ENCODE measurements at places on chromosomes 11 and 22.
A peak's percentile ranks its signal among the peaks of the same experiment; 100 is the strongest.

DNA sequence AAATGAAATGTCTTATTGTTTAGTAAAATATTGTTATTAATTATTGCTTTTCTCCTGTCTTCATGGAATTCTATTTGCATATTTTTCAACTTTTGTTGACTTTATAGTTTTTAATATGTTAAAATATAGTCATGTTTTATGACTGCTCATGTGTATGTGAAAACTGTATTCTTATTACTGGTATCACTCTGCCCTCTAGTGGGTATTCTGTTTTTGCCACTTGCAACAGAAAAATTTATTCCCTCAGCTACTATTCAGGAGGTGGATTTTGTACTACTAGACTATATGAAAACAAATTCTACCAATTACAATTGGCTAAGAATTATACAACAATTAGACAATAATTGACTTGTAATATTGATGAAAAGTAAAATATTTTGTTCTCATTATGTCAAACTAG is 45.0 kb downstream of the OR4C6 start:
- H3K27ac ChIP-seq: no peak overlapping the region
- no peaks in the 10 kb centered on the region for H3K27me3 ChIP-seq
- no peaks in the 10 kb centered on the region for H3K36me3 ChIP-seq
- no peak overlapping the region for H3K4me3 ChIP-seq

- H3K4me1 ChIP-seq: peaks cover 2% of the 10 kb centered on the region
- H3K27ac ChIP-seq: no peak overlapping the region
- no peak for DNase-seq
- no peak overlapping the region for H3K4me3 ChIP-seq
- peaks cover 36% of the 10 kb centered on the region for H3K27me3 ChIP-seq
These were observed 12.9 kb upstream of the MUC6 start for GRCh38 chr11:1049431-1049891.

DNA sequence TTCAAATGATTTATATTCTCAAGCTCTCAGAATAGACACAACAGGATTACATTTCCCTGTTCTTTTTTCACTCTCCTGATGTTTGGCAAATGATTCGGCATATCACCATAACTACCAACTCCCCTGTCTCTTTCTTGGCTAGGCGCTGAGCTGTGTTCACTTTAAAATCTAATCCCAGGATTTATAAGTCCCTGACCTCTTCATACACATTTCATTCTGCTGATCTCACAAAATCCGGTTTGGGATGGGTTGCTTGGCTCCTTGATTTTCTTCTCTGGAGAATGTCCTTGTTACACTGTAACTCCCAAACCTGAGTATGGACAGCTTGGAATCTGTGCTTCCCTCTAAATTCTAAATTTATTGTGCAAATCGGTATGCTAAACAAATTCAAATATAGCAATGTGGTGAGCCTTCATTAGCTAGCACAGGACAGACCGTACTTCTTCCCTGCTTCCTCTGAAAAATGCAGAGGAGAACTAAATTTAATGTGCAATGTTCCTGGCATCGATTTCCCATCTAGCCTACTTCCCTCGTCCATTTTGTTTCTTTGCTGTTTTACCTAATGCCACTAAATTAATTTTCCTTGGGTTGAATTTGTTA is 858.5 kb upstream of the FAT3 start:
- H3K4me1 ChIP-seq: no peaks in the 10 kb centered on the region
- no peak overlapping the region for H3K27ac ChIP-seq
- no peak overlapping the region for H3K4me3 ChIP-seq
- H3K36me3 ChIP-seq: no peaks in the 10 kb centered on the region
- H3K27me3 ChIP-seq: no peaks in the 10 kb centered on the region
- DNase-seq: no peak

DNA sequence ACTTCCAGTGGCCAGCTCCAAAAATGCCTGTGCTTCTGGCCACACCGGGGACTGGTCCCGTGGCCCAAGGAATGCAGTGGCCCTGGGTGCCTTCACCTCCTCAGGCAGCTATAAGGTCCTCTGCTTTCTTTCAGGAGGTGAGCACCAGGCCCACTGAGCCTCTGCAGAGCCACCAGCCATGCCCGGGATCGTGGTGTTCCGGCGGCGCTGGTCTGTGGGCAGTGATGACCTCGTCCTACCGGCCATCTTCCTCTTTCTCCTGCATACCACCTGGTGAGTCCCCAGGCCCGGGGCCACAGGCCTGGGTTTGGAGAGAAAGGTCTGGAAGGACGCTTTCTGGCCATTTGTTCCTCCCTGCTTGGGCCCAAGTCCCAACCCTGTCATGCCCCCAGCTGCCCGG is 32.5 kb upstream of the MYRF start:
- DNase-seq: no peak
- H3K4me1 ChIP-seq: no peaks in the 10 kb centered on the region
- no peaks in the 10 kb centered on the region for H3K36me3 ChIP-seq
- H3K27me3 ChIP-seq: peaks cover 17% of the 10 kb centered on the region
- H3K4me3 ChIP-seq: no peak overlapping the region

GRCh38 chr22:41106122-41106968 is 14.0 kb downstream of the EP300 start:
- no peak overlapping the region for H3K27ac ChIP-seq
- no peak for DNase-seq
- H3K36me3 ChIP-seq: peaks cover 24% of the 10 kb centered on the region
- H3K4me3 ChIP-seq: no peak overlapping the region
- H3K4me1 ChIP-seq: peaks cover 29% of the 10 kb centered on the region
- no peaks in the 10 kb centered on the region for H3K27me3 ChIP-seq

GRCh38 chr11:9606809-9607510 is 33.5 kb downstream of the WEE1 start:
- peaks cover 16% of the 10 kb centered on the region for H3K4me1 ChIP-seq
- H3K4me3 ChIP-seq: no peak overlapping the region
- H3K27me3 ChIP-seq: peaks cover 10% of the 10 kb centered on the region
- no peak overlapping the region for H3K27ac ChIP-seq
- no peaks in the 10 kb centered on the region for H3K36me3 ChIP-seq

DNA sequence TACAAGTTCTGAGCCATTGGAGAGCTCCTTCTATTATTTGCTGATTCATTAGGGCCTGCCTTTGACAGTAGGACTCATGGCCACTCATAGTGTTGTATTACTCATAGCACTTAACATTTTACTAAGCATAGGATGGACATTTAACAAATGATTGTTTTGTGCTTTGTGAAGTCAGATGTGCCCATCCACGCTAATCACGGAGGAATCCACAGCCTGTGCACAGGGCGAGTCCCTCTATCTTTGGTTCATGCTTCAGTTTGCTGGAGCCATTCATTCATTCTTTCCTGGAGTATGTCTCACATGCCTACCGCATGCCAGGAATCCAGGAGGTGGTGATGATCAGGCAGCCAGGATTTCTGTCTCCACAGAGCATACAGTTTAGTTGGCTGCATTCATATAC is 254.1 kb downstream of the NTM start:
- H3K36me3 ChIP-seq: no peaks in the 10 kb centered on the region
- no peak overlapping the region for H3K4me3 ChIP-seq
- H3K27ac ChIP-seq: no peak overlapping the region
- peaks cover 6% of the 10 kb centered on the region for H3K27me3 ChIP-seq
- DNase-seq: no peak

DNA sequence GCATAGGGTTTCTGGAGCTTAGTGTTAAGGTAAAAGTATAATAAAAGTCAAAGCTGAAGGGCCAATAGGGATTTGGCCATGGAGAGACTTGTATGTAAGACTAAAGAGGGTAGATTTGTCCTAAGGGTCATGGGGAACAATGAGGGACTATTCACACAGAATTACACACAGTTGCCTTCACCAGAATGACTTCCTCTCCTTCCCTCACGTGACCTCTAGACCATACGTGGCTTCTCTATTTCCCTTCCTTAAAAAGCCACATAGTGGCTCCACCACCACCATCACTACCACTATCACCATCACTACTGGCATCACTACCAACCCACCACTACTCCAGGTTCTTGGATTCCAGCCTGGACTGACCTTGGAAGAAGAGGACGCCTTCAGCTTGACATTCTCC is 2.8 kb downstream of the HPX start:
- no peaks in the 10 kb centered on the region for H3K36me3 ChIP-seq
- no peak for DNase-seq
- no peak overlapping the region for H3K4me3 ChIP-seq
- no peaks in the 10 kb centered on the region for H3K27me3 ChIP-seq
- H3K4me1 ChIP-seq: peaks cover 4% of the 10 kb centered on the region
- no peak overlapping the region for H3K27ac ChIP-seq

DNA sequence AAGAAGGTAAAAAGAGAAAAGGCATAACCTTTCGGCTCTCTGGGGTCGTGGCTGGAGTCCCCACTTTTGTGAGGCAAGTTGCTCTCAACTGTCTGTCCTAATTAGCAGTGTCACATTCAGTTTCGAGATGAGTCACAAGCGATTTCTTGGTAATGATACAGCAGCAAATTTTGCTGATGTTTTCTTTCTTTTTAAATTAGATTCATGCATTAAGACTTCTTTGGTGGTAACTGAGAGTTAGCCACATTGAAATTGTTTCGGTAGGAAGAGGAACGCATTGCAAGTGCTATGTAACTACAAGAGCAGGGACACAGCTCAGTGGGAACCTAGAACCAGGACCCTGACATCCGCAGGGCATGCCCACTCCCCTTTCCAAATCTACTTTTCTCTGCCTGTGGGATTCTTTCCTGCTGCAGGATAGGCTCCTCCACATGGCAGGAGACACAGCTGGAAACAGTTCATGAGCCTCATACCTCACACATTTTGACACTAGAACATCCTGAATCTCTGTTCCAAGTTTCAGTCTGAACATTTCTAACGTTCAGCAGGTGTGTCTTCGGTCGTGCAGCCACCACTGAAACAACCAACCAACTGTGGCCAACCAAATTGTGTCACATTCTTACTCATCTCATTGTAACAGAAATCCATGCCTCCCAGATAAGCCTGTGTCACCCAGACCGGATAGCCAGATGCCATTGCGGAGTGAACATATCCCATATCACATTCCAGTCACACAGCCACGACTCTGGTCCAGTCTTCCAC is 987.6 kb downstream of the NTM start:
- no peaks in the 10 kb centered on the region for H3K4me1 ChIP-seq
- H3K27ac ChIP-seq: no peak overlapping the region
- H3K27me3 ChIP-seq: no peaks in the 10 kb centered on the region
- H3K36me3 ChIP-seq: no peaks in the 10 kb centered on the region
- H3K4me3 ChIP-seq: no peak overlapping the region

- no peak for DNase-seq
- H3K36me3 ChIP-seq: no peaks in the 10 kb centered on the region
- H3K4me3 ChIP-seq: no peak overlapping the region
- peaks cover 19% of the 10 kb centered on the region for H3K4me1 ChIP-seq
These were observed 25.9 kb downstream of the SHANK3 start for GRCh38 chr22:50698546-50698945.

GRCh38 chr11:76313271-76313670 is 67.7 kb downstream of the THAP12 start:
- no peak overlapping the region for H3K27ac ChIP-seq
- H3K4me3 ChIP-seq: no peak overlapping the region
- no peaks in the 10 kb centered on the region for H3K4me1 ChIP-seq
- H3K36me3 ChIP-seq: no peaks in the 10 kb centered on the region

GRCh38 chr11:119772641-119773415 is 43.8 kb upstream of the NECTIN1 start:
- no peaks in the 10 kb centered on the region for H3K36me3 ChIP-seq
- H3K27me3 ChIP-seq: peaks cover 12% of the 10 kb centered on the region
- no peak overlapping the region for H3K27ac ChIP-seq
- no peak overlapping the region for H3K4me3 ChIP-seq

GRCh38 chr11:45173064-45173463 is 26.6 kb downstream of the PRDM11 start:
- H3K27ac ChIP-seq: no peak overlapping the region
- no peak overlapping the region for H3K4me3 ChIP-seq
- no peaks in the 10 kb centered on the region for H3K4me1 ChIP-seq
- no peak for DNase-seq
- H3K36me3 ChIP-seq: no peaks in the 10 kb centered on the region

DNA sequence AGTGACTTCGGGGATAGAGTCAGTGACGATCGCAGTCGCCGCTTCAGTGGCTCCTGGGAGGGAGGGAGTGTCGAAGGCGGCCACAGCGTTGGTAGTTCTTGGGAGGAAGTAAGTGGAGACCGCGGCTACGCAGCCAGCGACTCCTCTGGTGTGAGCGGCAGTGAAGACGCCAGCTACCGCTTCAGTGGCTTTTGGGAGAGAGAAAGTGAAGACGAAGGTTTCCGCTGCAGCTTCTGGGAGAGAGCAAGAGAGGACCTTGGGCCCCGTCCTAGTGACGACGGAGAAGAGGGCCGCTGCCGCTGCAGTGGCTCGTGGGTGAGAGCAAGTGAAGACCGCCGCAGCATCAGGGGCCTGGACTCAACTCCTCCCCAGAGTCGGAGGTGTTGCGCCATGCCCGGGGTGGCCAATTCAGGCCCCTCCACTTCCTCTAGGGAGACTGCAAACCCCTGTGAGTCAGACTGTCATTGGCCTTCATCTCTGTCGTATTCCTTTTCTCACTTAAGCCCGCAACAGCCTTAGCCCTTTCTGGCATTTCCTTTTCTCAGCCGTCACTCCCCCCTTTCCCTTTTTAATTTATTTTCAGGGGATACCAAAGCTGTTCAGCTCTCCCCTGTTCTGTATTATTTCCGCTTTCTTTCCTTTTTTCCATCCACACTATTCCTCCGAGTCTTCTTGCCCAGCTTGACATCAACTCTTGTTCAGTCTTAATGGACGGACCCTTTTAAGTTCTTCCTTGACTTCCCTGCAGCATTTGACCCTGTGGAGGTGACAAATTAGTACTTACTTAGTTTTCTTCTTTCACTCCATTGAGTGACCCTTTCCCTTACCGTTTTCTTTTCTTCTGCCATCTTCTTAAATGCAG is 1.0 kb downstream of the ANKRD42 start:
- peaks cover 42% of the 10 kb centered on the region for H3K4me1 ChIP-seq
- no peaks in the 10 kb centered on the region for H3K27me3 ChIP-seq
- H3K27ac ChIP-seq: peak overlapping the region; percentile 92
- peaks cover 12% of the 10 kb centered on the region for H3K36me3 ChIP-seq

DNA sequence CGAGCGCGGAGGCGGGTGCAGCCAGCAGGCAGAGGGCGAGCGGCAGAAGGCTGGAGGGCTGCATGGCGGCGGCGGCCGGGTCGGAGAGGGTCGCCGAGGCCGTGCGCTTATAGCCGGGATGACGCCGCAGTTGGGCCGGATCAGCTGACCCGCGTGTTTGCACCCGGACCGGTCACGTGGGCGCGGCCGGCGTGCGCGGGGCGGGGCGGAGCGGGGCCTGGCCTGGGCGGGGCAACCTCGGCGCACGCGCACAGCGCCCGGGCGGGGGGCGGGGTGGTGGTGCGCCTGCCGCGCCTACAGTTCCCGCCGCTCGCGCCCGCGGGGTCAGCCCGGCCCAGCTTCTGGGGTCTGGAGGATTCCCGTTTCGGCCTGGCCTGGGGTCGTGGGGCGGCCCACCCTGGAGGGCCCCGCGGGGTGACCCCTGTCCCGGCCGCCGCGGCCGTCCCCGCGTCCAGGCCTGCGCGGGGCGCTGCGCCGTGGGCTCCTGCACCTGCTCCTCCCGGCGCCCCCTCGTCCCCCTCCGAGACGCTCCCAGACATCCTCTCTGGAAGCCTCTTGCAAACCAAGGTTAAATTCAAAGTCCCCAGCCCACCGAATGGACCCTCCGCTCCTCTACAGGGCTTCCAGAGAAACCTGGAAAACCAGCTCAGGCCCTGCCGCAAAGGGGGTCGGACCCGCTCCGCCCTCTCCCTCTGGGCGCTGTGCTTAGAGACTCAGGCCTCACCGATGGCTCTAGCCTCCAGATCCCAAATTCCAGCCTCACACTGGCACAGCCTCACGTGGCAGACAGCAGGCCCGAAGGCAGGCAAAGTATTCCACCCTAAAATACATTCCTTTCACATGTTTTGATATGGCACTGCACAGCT is at the start of gene CTSD:
Gene CTSD, minus strand, starts transcription at position 132 of the 866 bp plus-strand sequence. Its CDS starts 68 bp downstream, at position 64.
- peaks cover 3% of the 10 kb centered on the region for H3K27me3 ChIP-seq
- DNase-seq: peak; percentile 90
- peaks cover 14% of the 10 kb centered on the region for H3K36me3 ChIP-seq
- H3K4me1 ChIP-seq: peaks cover 32% of the 10 kb centered on the region

Data from activated naive CD4-positive, alpha-beta T cell treated with anti-CD3 and anti-CD28 coated beads, Interleukin-2, amount 10 ng/mL, durations not matched to agents 7 days and 5 days (primary cell).